Osteocyte (in vitro differentiated cells): ENCODE measurements at places on chromosomes 13 and 19. TPM values are rescaled to one million over a fixed set of nuclear protein-coding genes. Genes with fewer than 3 reads are reported as not detected.

- H3K27me3 ChIP-seq: no peaks in the 10 kb centered on the region
- peaks cover 4% of the 10 kb centered on the region for H3K4me1 ChIP-seq
- H3K36me3 ChIP-seq: no peaks in the 10 kb centered on the region
- DNase-seq: no peak
- H3K27ac ChIP-seq: peak overlapping the region; percentile 18
- H3K4me3 ChIP-seq: no peak overlapping the region
Observed at GRCh38 chr13:34216256-34216655, 398.3 kb downstream of the RFC3 start.

SRRM5 gene
- 0.24 and 0.35 TPM in 2 replicates for total RNA-seq

KIR2DL3 gene
- total RNA-seq: not detected in 2 replicates

DNA sequence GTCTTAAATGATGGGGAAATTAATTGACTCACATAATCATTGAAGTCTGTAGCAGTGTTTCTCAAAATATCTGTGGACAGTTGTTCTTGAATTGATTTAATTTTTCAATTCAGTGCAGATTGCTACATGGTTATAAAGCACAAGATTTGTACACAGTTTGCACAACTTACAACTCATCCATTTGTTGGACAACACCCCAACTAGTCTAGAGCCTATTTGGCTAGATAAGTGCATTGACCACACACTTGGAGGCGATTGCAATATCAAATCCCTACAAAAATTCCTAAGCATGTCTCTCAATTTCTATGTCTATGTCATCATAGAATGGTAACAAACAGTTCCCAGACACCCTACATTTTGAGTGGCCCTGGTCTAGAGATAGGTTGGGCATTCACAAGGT lies 48.0 kb upstream of the IPO5 start:
- H3K27me3 ChIP-seq: no peaks in the 10 kb centered on the region
- no peak overlapping the region for H3K27ac ChIP-seq
- no peaks in the 10 kb centered on the region for H3K36me3 ChIP-seq
- no peaks in the 10 kb centered on the region for H3K4me1 ChIP-seq
- no peak for DNase-seq

- DNase-seq: no peak
- H3K27me3 ChIP-seq: no peaks in the 10 kb centered on the region
- no peaks in the 10 kb centered on the region for H3K36me3 ChIP-seq
- no peaks in the 10 kb centered on the region for H3K4me1 ChIP-seq
- no peak overlapping the region for H3K4me3 ChIP-seq
Observed at GRCh38 chr19:56355517-56355916, 37.8 kb downstream of the ZNF582 start.
